Liver (tissue), 10 donors: ENCODE measurements at places on chromosomes 7 and 10.

DNA sequence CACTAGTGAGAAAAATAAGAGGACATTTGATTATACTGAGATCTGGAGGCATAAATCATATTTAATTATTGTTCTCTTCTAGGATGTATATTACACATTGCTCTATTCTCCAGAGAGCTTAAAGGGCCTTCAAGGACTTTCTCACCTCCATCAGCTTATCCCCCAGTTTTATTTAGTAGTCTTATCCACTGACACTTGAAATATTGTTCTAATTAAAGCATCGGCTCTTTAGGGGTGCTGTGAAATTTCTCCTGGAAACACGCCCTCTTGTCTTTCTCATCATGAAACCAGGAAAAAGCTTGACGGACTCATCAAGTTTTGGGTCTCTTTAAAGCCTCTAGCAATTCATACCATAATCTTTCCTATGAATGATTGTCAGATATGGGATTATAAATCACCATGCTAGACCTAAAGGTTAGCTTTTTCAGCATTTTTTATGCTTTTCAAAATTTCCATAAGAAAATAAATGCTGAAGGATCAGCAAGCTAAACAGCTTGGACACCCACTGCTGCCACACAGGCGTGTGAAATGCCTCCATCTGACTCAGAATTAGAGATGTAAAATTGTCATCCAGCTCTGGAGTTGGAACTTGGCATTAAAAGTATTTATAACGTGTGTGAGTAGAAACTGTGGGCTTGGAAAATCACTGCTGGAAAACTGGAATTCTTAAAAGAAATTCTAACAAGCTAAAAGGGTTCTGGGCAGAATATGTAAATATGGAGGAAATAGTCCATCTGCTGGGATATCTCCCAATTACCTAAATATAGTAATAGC lies 216.3 kb downstream of the CHRM2 start:
- no peak for DNase-seq

- no peak for DNase-seq
These were observed 238.4 kb downstream of the EXOC4 start for GRCh38 chr7:133491201-133491691.

- no peak for DNase-seq
These were observed 289.8 kb downstream of the CACNA2D1 start for GRCh38 chr7:82153776-82154175.

GRCh38 chr10:59865101-59865500 lies 41.3 kb downstream of the CCDC6 start:
- no peak for DNase-seq

DNA sequence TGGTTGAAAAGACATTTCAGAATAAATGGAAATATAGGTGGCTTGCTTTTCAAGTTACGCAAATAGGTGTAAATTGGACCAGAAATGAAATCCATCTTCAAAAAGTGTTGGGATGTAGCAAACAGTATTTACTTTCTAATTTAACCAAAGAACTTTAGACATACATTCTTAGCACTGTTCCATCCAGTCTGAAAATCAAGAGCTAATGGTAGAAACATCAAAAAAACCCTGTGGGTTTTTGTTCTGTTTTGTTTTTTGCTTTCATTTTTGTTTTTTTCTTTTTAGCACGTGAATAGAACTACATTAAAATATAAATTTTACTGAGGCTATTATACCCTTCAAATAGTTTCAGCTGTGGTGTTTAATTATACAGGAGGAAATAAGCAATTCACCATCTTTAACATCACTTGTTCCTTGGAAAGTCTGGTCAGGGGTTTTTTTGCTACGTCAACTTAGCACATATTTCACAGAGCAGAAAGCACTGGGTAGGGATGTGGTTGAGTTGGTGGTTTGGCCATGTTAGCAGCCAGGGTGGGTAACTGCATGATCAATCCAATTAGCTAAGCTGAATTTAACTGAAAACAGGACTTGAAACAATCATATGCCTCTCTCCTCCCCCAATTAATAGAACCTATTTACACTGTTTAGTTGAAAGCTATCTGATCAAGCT lies 275.4 kb upstream of the PFKP start:
- DNase-seq: no peak

DNA sequence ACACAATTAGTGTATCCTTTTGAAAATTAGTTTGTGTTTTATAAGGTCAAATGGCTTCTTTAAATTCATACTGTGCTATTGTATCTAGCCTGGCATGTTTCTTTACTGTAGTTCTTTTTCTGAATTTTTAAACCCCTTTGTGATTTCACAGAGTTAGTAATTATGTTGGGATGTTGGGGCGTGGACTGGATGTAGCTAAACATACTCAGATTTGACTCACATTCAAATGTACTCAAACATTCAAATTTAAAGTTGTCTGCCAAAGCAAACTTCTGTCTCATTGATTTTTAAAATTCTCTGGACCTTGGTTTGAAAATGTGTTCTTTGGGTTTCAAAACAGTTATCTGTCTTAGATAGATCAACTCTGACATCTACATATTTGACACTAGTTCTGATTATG lies 7.2 kb upstream of the NRP1 start:
- no peak for DNase-seq

DNA sequence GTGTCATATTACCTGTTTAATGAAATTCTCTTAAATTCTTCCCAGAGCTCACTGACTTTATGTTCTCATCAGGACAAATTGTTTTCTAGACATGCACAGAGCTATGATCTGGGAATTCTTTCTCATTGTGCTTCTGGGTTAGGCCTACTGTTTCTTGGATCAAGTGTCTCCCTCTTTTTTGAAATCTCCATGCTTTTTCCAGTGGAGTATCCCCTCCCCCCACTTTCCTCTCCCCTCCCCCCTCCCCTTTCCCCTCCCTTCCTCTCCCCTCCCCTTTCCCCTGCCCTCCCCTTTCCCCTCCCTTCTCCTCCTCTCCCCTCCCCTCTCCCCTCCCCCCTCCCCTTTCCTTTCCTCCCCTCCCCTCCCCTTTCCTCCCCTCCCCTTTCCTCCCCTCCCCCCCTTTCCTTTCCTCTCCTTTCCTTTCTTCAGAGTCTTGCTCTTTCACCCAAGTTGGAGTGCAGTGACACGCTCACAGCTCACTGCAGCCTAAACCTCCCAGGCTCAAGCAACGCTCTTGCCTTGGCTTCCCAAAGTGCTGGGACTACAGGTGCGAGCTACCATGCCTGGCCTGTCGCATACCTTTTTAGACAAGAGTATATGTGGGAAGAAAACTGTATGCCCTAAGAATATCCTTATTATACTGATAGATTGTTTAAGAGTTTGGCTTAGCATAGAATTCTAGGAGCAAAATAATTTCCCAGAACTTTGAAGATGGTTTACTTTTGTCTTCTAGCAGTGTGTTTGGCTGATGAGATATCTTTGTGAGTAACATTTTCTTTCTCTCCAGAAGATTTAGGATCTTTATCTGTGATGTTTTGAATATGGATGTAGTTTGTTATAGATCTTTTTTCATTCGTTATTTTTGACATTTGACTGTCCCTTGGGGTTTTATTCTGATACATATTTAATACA lies 2.5 kb downstream of the DYNC2I1 start:
- no peak for DNase-seq

DNA sequence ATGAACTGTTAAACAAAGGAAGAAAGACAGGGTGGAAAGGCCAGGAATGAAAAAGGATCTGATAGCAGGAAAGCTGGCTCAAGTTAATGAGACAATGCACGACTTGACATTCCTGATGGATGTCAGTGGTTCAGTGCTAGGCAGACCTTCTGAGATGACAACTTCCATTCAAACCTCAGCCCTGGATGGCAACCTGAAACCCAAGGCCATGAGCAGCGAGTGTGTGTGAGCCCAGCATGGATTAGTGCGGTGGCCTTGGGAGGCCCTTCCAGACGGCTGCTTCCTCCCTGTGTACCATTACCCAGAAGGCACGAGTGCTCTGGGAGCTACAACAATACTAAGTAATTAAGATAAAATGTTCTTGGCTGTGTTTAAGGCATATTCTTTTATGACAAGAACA lies 18.8 kb downstream of the TRIL start:
- no peak for DNase-seq

DNA sequence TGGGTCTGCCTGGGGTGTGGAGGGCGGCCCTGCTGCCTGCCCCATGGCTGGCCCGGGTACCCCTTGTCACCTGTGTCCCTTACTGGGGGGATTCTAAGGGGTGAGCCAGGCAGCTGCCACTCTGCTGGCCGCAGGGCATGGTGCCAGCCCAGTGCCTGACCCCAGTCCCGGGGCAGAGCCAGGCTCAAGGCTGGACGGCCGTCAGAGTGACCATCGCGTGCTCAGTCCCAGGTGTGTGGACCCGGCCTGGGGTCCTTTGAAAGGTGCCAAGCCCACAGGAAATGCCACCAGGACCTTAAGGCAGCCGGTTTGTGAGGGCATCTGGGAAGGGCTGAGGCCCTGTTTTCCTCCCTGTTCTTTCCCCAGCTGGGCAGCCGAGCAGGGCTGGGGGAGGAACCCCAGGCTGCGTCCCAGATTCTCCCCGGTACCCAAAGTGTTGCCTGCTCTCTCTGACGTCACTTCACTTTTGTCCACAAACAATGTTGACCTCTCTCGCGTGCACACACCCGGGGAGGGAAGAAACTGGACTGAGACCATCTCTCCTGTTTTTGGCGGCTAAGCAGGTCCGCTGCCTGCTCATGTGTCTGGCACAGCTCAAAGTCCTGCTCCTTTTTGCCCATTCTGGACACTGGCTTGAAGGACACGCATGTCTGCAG lies 37.6 kb downstream of the PAPOLB start:
- no peak for DNase-seq

GRCh38 chr7:132028144-132028920 lies 471.9 kb upstream of the PODXL start:
- DNase-seq: no peak

GRCh38 chr7:131681961-131682360 lies 125.5 kb upstream of the PODXL start:
- no peak for DNase-seq

DNA sequence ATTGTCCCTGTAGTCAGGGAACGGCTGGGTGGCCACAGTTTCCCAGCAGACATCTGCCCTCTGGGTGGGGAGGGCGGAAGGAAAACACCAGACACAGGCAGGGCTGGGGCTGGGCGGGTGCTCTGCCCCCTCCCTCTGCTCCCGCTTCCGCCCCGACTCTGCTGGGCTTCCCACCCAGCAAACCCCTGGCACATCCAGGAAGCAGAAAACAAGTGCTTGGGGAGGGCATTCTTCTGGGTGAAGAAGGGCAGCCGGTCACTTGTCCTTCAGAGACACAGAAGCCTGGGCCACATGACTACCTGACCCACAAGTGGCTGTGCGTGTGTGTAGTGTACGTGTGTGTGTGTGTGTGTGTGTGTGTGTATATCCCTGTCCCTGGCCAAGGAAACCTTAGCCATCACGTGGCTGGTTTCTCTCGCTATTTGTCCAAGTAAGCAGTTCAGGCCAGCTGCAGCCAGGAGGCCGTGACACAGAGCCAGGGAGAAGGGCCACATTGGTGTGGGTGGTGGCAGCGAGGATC lies 77.9 kb downstream of the ZMIZ1 start:
- DNase-seq: no peak

DNA sequence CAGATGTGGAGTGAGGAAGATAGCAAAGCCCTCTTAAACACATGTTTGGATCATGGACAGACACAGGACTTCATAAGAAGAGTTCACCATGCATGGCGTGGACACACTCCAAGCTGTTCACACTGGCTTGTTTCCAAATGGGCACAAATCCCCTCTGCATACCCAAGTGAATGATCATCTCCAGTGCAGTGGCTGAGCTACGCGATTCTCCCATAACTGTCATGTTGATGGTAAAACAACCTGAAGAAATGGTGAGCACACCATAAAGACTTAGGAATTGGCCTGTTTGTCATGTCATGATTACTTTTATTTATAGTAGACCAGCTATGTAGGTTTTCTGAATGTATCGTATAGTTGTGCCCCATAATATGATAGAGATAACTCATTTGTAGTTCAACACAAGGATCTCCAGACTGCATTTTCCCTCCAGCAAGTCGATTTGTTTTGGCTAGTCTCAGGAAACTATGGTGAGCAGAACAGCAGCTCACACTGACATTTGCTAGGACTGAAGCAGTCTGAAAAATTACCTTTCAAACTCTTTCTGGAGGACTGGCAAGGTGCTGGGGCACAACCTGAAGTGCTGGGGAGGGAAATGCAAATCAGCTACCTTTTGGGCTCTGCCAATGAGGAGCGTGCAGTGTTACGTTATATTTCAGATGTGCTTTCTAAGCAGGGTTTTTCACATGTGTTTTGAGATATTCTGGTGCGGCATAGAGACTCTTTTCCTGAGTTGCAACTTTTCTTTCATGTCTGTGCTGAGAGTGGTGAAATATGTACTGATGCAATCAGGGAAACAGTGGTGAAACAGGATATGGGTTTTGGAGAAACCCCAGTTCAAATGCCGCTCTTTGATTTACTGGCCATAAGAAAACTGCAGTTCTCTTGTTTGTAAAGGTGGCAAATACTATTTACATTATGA lies 629.6 kb upstream of the DPP6 start:
- DNase-seq: no peak

- peak; percentile 79 for DNase-seq
These were observed 9.4 kb upstream of the PSAP start for GRCh38 chr10:71860243-71861029.

DNA sequence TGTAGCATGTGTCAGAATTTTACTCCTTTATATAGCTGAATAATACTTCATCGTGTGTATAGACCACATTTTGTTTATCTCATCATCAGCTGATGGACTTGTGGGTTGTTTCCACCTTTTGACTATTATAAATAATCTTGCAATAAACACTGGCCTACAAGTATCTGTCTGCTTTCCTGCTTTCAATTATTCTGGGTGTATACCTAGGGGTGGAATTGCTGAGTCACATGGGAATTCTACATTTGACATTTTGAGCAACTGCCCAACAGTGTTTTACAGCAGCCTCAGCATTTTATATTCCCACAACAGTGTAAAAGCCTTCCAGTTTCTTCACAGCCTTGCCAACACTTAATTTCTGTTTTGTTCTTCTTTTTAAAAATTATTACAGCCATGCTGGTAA lies 200.3 kb upstream of the PRSS1 start:
- DNase-seq: no peak

DNA sequence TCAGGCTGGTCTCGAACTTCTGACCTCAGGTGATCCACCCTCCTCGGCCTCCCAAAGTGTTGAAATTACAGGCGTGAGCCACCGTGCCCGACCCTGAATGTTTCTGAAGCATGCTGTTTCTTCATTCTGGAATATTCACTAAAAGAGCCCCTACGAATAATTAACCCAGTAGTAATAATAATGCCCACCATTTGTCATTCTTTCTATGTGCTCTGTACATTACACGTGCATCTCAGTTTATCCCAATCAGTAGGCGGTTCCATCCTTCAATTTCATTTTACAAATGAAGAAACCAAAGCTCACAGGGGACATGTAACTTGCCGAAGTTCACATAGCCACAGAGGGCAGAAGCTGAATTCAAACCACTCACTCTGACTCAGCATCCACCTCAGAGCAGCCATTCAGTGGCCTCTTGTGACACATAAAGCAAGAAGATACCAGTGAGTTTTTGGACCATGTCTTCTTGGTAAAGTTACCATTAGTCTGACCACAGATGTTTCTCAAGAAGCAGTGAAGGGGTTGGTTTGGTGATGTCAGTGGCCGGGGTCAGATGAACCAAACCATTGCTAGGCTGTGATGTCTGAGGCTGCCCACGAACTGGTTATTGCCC lies 71.9 kb upstream of the DUSP5 start:
- no peak for DNase-seq
